ENCODE measurements at places on chromosomes 1 and 21. TPM values are rescaled to one million over a fixed set of nuclear protein-coding genes. Genes with fewer than 3 reads are reported as not detected.

- peak; percentile 17 for DNase-seq
Observed at GRCh38 chr1:85607126-85607920, 26.8 kb downstream of the CCN1 start.

- DNase-seq: no peak
Observed at GRCh38 chr1:26705788-26706311, 10.0 kb downstream of the ARID1A start.

Gene CDC73
- total RNA-seq: 45.2 TPM

Gene ACTA1
- 1.5 TPM for total RNA-seq

Gene KIF21B
- total RNA-seq: 8.4 TPM

DNA sequence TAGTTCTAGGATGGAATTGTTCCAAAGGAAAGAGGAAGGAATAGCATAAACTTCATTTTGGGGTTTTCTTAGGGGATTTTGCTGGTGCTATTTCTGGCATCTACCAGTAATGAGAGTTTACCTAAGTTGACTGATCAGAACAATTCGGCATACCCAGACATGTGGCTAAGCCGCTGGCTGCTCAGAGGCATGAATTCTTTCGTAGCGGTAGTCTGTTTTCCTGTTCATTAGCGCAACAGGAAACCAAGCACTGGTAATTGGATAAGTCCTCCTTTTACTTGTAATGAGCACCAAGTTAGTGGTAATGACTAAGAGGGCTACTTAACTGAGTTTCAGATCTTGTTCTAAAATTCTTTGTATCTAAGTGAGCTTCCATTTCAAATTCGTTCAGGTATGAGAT, 38.6 kb downstream of the C21orf91 start:
- no peak for DNase-seq

Gene OR2L13
- total RNA-seq: not detected

GRCh38 chr1:201533836-201534235, 5.1 kb upstream of the NAV1 start:
- DNase-seq: no peak

Gene C1orf21
- 7.5 TPM for total RNA-seq

DNA sequence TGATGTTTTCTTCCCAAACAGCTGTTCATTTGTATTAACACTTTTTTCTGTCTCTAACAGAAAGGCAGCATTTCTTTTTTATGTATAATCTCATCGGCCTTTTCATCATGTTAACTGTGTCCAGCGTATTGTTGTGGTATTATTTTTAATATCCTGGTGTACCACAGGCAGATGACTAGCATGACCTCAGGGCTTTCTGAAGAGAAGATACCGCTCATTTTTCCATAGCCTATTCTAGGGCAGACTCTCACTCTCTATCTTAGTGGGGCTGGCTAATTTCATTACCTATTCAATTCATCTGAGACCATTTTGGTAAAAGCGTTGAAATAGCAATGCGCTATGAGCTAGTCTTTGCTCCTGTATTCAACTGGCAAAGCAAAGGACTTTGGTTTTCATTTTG, 209.9 kb downstream of the SDCCAG8 start:
- DNase-seq: no peak

GRCh38 chr1:32714277-32714676, 11.7 kb upstream of the SYNC start:
- DNase-seq: no peak

Gene LAMB3
- total RNA-seq: 0.21 TPM

Gene PDE9A
- 20.7 TPM for total RNA-seq

- no peak for DNase-seq
Observed at GRCh38 chr1:198922638-198923430, 284.0 kb downstream of the PTPRC start.

GRCh38 chr1:156704930-156705320, 458 bp downstream of the CRABP2 start:
- no peak for DNase-seq

DNA sequence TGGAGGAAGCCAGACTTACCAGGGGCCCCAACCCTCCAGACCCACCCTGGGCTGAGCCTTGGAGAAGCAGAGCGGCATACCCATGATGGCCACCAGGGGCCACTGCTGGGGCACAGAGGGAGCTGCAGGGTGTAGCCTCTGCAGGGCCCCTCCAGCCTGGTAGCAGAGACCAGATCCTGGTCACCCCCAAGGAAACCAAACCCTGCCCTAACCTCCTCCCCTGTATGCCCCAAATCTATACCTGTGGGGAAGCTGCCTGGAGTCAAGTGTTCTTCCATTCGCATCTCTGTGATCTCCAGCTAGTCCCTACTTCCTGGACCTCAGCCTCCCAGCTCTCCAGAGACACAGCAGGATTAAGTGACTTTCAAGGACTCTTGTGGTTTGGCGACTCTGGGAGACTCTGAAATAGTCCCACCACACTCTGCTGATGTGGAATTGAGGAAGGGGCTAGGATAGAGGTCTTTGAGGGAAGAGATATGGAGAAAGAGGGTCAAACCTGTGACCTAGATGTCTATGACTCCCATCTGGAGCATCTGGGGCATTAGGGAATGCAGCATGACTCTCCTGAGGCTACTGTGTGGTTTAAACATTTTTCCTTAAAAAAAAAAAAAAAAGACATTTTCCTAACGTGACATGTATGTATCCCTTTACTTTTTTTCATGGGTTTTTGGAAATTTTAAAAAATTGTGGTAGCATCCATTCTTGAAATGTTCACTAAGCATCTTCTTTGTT, 119.2 kb upstream of the IPO9 start:
- DNase-seq: peak; percentile 78

Gene RAP1GAP
- 0.56 TPM for total RNA-seq

Gene ALPL
- 11.7 TPM for total RNA-seq

Gene C1orf122
- total RNA-seq: 29.4 TPM

Gene ETV3L
- not detected for total RNA-seq

Gene SMIM1
- 2.1 TPM for total RNA-seq

Gene PAPPA2
- total RNA-seq: 0.33 TPM

- no peak for DNase-seq
Observed at GRCh38 chr1:44002606-44003157, 11.3 kb downstream of the CCDC24 start.

Gene TLCD4
- 0.41 TPM for total RNA-seq

DNA sequence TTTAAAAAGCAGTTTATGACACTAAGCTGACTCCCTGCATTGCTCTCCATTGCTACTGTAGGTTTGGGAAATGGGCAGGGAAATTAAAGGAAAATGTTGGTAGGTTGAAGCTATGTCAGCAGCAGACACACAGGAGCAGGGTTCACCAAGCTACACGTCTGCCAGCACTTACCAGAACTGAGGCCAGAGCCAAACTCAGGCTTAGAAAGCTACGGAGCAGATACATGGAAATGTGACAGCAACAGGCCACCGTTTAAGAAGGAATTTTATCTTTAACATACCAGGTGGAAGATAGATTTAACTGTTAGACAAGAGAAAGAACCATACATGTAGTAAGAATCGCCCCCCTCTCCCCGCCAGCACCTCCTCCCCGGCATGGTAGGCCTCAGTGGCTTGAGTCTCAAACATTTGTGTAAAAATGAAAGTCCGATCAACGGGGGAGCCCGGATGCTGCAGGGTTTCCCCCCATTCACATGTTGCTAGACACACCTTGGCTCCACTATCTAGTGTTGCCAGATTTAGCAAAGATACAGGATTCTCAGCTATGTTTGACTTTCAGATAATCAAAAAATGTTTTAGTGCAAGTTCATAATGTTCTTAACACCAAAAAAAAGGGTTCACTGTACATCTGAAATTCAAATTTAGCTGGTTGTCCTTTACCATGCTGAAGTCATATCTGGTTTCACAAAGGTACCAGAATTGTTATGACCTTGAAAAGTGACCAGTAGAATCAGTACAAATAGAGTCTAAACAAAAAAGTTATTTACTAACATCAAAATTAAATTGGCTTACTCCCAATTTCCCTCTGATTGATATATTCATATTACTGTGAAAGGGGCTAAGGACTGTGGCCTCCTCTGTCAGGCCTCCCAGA, 6.7 kb downstream of the OR2T11 start:
- no peak for DNase-seq

GRCh38 chr1:48102766-48103165, 105.6 kb upstream of the TRABD2B start:
- DNase-seq: no peak

Gene CHIA
- not detected for total RNA-seq

Gene HHAT
- 6.0 TPM for total RNA-seq

GRCh38 chr1:93798291-93798690, 80.7 kb downstream of the DNTTIP2 start:
- DNase-seq: no peak

DNA sequence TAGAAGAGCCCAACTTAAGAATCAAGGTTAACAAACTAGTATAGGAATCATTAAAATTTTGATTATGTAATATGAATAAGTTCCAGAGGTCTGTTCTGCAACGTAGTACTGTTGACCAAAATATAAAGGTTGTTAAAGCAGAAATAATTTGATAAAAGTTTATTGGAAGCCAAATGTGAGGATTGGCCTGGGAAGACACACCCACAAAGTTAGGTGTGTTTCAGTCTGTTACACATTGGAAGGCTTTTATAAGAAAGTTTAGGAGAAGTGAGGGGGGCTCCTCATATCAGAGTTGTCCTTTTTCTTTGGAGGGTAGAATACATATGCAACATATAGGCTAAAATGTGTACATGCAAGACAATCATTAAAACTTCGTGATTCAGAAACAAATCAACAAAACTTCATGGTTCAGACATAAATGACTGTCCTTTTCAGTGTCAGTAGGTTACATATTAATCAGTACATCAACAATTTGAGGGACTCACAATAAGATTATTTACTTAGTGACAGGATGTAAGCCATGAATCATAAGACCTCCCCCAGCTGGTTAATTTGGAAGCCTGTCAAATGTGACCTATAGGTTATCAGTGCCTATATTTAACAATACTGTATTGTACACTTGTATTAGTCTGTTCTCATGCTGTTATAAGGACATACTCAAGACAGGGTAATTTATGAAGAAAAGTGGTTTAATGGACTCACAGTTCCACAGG, 245.0 kb upstream of the B3GALT2 start:
- no peak for DNase-seq

DNA sequence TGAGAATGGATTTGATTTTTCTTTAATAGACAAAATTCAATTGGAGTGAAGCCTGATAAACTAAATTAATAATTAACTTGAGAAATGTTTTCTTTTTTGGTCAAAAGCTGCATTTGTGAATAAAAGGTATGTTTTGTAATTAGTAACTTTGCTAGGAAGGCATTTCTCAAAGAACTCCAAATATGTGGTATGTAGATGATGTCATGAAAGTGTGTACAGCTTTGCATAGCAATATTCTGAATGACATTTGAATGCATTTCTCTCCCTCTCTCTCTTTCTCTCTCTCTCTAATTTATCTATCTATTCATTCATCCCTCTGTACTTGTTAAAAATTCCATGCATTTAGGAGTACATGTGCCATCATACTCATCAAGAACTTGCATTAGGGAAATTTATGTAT, 109.1 kb upstream of the ADAMTS5 start:
- DNase-seq: no peak

DNA sequence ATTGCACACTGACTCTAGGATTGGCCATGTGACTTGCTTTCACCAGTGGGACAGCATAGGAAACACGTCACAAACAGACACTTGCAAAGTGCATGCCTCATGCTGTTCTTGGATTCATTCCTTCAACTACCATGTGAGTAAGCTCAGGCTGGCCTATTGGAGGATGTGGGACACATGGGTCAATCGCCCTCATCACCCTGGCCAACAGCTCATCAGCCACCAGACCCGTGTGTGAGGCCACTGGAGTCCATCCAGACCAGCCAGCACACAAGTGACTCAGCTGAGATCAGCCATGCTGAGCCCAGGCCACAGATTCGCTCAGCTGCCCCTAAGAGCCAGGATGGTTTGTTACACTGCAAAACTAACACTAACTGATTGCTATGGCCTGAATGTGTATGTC, 216.1 kb upstream of the GRIK3 start:
- no peak for DNase-seq

DNA sequence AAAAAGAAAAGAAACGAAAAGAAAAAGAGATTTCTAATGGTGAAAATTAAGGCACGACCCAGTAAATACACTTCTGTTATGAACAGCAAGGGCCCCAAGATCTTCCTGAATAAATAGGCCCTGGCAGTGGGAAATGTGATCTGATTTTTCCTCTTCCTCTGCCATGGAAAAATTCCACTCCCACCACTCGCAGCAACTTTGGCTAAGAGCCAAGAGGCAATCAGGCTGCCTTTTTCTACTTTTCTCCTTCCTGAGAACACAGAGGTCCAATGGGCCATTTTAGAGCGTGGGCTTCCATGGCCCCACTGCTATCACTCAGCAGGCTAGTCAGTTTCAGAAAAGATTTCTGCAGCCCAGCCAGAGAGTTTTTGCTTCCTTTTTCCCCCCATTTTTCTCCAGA, 33.7 kb upstream of the AK4 start:
- DNase-seq: peak; percentile 31

Gene GCSAML
- total RNA-seq: 0.23 TPM
